ENCODE measurements at places on chromosomes 7 and 10. TPM values are rescaled to one million over a fixed set of nuclear protein-coding genes. Genes with fewer than 3 reads are reported as not detected.

DNA sequence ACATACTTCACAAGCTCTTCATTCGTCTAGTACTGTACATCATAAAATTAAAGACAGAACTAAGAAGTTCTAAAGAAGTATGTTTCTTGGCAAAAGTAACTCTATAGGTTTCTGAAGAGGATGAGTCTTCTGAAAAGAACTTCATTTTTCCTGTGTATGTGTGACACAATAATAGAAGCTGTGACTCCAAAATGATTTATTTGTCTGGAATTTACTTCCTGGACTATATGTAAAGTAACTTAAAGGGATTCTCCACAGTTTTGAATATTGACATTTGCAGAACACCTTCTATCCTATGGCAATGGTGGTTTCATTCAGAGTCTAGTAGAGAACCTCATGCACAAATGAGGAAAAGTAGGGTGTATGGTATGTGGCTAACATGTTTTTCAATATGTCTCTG, 19.8 kb upstream of the CLDN12 start:
- DNase-seq, result no peak
- no peak overlapping the region for H3K27ac ChIP-seq
- H3K4me1 ChIP-seq, result no peaks in the 10 kb centered on the region
- H3K27me3 ChIP-seq, result no peaks in the 10 kb centered on the region

DNA sequence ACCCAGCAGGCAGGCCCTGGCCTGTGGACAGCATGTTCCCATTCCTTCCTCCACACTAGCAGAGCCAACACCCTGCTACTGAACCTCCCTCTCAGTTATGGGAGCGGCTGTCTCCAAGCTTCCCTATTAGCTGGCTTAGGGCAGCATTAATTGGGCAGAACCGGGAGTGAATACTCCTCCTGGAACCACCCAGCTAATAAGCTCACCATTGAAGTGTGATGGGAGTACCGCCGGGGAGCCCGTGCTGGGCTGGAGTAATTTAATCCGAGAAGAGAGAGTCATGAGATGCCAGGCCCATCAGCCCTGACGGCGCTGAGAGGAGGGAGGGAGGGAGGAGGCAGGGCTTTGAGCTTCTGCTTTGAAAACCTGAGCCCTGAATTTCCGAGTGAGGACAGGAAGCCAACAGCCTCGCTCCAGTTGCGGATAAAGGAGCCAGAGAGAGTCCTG, 31.8 kb upstream of the ELFN1 start:
- DNase-seq, result no peak
- H3K36me3 ChIP-seq, result no peaks in the 10 kb centered on the region
- no peaks in the 10 kb centered on the region for H3K27me3 ChIP-seq
- H3K27ac ChIP-seq, result no peak overlapping the region
- no peaks in the 10 kb centered on the region for H3K4me1 ChIP-seq
- H3K4me3 ChIP-seq, result no peak overlapping the region

MBL2 gene
- not detected for total RNA-seq

ADAMTS14 gene
- total RNA-seq, result not detected

DNA sequence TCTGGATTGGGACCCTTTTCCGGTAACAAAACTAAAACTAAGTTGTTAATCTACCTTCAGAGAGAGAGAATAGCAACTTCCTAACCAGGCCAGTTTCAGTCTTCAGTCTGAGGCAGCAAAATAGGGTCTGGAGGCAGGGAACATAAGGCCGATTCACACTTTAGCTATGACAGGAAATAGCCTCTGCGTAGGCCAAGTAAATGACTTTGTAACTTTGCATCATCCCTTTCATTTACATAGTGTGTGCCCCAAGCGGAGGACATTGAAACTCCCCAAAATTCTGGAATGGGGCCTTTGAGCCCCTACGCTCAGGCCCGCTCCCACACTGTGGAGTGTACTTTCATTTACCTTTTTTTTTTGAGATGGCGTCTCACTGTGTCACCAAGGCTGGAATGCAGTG, 1.7 kb upstream of the UPP1 start:
- H3K4me1 ChIP-seq, result peaks cover 79% of the 10 kb centered on the region
- H3K36me3 ChIP-seq, result peaks cover 33% of the 10 kb centered on the region
- DNase-seq, result no peak
- H3K27ac ChIP-seq, result peak overlapping the region; percentile 82
